ENCODE measurements at places on chromosomes 4 and X.

GRCh38 chr4:5041699-5042098 is 9.6 kb upstream of the STK32B start:
- DNase-seq: no peak

DNA sequence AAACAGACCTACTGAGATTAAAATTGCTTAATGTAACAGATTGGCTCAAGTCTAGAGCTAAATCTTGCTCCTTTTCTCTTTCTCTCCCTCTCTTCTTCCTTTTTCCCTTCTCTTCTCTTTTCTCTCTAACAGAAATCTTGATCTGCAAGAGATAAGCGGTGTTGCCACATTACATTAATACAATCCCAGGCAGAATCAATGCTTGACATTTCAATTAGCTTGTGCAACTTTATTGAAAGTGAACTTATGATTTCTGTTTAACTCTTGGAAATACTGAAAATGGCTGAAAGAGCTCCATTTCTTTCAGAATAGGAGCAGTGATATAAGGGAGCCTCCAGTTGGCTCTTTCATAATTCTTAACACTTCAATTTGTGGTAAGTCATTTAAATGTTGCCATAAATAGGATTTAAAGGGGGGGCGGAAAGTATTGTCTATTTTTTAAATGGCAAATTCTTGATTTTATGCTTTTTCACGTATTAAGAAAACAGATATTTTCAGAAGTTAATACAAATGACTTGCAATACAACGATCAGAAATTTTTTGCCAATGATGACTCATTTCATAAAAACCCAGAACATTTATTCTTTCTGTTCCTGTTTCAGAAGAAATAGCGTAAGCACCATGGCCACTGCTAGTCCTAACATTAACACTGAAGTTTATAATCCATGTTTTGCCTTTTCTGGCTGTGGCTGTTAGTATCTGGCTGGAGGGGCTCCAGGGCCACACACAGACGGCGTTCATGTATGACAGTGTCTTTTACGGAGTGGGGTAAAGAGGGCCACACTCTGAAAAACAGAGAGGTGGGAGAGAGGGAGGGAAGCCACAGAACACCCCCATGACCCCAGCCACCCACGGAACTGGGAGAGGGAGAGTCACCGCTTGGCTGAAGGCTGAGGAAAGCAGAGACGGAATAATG is 115.7 kb upstream of the FAT1 start:
- DNase-seq: no peak

- DNase-seq: no peak
These were observed 45.7 kb downstream of the WWC2 start for GRCh38 chr4:183144787-183145186.

DNA sequence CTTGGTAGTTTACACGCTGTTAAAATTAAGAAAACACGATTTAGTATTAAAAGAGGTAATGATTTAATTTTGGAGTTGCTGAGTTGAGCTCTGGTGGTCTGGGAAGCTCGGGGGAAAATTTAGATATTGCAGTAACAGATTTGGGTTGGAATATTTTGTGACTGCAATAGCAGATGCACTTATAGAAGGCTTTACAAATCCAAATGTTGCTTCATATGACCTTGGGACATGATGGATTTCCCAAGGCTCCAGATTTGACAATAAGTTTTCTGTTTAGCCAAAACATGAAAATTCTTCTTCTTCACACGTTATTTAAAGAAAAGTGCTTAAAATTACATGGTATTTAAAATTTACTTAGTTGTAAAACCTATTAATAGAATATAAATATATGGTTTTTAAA is 302.0 kb downstream of the SPRY1 start:
- no peak for DNase-seq

- no peak for DNase-seq
These were observed 76.0 kb downstream of the FAT4 start for GRCh38 chr4:125390727-125391126.

DNA sequence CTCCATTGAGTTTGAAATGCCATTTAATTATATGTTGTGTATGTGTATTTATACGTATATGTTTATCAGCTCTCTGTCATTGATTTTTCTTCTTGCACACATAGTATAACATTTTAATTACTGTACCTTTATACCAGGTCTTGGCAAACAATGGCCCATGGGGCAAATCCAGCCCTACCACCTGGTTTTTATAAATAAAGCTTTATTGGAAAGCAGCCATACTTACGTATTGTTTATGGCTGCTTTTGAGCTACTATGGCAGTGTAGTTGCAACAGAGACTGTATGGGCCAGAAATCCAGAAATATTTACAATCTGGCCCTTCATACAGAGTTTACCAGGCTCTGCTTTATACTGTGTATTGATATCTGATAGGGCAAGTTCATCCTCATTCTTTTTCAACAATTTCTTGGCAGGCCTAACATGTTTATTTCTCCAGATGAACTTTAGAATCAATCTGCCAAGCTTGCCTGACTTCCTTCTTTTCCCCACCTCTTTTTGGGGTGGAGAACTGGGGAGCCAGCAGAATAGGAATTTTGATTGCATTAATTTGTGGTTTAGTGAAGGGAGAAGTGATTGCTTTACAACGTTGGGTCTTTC is 15.8 kb downstream of the DCUN1D4 start:
- no peak for DNase-seq

DNA sequence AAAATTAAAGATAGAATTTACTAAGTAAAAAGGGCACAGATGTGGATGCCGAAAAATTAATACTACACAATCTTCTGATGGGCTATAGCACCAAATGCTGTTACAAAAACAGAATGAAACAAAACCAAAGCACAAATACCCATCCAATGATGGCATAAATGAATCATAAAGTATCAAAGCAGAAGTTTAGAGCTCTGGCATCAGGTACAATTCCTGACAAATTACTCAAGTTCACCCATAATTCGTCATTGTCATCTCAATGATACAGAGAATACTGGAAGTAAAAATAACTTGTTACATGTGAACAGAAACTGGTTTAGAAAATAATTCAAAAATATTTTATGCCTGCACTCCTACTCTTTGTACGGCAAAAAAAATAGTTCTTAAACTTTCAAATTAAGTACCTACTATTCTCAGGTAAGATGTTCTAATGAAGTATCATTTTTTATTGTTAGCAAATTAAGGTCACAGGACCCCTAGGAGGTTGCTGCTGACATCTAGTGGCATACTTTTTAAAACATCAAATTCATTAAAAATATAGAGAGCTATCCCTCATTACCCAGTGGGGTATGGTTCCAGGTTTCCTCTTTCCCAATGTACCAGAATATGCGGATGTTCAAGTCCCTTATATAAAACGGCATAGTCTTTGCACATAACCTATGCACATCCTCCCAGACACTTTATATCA is 126.1 kb downstream of the INPP4B start:
- peak; percentile 29 for DNase-seq

DNA sequence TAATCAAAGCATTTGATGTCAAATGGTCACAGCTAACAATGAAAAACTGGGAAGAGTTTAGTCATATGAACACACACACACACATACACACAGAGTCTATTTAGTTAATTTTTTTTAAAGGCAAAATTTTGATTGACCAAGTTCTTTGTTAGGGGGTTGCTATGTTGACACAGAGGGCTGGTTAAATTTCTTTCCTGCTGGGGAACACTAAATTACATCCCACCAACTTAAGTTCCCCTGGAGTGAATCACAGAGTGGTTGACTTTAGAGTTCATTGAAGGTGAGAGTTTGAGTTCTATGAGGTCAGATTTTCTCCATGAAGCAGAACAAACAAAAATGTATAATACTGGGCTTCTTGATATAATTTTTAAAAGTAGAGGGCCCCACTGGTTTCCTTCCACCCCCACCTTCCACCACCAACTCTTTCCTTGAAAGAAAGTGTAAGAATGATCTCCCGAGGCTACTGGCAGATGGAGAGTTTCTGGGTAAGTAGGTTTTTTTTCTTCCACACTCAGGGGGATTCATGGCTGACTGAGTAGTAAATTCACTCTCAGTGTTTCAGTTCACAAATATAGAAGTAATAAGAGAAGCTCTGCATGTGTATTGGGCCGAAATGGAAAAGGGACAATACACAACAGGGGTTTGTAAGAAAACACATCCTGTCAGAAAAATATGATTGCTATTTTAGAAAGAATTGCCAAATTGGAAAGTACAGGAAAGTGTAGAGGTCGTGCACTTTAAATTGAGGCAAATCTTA is 917.0 kb upstream of the LCORL start:
- no peak for DNase-seq

- no peak for DNase-seq
These were observed 108.2 kb upstream of the BMPR1B start for GRCh38 chr4:94649381-94650133.

DNA sequence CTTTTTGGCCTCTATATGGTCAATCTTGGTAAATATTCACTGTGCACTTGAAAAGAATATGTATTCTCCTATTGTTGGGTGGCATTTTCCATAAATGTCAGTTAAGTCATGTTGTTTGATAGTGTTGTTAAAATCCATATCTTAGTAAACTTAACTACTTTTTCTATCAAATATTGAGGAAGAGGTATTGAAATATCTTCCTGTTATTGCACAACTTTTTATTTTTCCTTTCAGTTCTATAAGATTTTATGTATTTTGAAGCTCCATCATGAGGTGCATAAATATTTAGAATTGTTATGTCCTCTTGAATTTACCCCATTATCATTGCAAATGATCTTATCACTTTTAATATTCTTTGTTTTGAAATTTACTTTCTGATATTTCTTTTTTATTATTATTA is 3.4 kb downstream of the GK2 start:
- DNase-seq: no peak

GRCh38 chrX:115462406-115462805 is 98.6 kb upstream of the PLS3 start:
- no peak for DNase-seq

- no peak for DNase-seq
These were observed 47.0 kb downstream of the TASL start for GRCh38 chrX:30530606-30531005.

DNA sequence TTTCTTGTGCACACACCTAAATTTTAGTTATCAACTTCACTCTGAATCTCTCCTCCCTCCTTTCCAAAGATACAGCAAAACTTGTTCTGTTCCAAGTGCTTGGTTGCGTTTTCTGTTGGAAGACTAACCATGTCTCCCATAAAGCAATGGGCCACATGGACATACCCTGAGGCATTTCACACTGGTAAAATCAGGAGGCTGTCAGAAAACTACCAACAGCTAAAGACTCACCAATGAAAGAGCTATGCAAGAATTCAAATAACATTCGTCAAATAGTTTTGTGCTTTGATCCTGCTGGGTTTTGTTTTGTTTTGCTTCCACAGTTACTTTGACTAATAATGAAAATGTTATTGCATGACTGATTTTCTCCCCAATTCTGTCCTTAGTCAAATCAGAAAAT is 46.0 kb downstream of the PHEX start:
- DNase-seq: no peak

DNA sequence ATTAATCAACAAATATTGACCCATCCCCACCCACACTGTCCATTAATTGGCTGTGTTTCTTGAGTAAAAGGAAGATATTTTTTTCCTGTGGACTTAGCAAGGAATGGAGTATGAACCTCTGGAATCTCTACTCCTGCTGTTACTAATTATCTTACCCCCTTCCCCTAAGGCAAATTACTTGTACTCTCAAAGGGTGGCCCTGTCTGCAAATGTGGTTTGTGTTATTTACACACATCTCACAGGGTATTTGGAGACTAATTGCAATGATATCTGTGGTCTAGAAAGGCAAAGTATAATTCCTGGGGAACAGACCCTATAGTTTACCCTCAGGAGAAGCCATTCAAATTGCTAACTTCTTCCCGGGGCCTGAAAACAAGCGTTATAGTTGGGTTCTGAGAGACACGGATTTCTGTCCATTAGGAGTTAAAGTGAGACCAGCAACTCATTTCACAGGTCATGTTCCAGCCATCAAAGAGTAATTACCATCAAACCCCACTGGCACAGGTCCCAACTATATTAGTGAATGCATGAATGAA is 133.0 kb upstream of the RASGEF1B start:
- no peak for DNase-seq

DNA sequence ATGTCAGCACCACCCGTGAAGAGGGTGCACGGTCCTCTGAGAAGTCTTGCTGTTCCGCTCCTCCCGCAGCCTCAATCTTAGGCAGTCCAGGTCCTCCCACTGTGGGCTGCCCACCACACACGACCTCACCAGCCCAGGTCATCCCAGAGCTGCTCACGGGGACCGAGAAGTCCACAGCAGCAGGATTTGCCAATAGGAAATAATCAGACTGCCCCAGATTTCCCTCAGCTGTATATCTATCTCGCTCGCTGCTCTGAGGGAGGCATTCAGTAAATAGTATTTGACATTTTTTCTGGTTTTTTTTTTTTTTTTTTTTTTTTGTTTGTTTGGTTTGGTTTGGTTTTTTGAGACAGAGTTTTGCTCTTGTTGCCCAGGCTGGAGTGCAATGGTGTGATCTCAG is 83.8 kb downstream of the STOX2 start:
- DNase-seq: peak; percentile 18

DNA sequence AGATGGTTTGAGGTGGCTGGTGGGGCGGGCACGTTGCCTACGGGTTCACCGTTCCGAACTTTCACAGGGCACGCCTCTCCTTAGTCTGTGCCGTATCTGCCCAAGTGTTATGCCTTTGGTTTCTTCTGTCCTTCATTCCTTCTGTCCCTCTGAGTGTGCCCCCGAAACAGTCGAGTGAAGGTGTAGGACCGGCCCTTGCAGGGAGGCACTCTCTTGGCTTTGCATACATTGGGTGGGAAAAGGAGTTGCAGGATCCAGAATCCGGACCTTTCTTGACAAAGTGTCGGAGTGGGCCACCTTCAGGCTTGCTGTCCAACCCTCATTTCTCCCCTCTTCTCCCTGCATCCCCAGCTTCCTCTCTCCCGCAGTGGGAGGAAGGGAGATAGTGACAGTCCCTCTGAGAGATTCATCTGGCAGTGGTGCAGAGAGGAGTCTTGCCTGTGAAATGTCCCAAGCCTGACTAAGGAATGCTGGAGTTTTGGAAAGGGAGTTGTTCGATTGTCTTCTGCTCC is 569 bp downstream of the ARFIP1 start:
- DNase-seq: no peak

- no peak for DNase-seq
These were observed 597.8 kb downstream of the BCOR start for GRCh38 chrX:39499996-39500395.

DNA sequence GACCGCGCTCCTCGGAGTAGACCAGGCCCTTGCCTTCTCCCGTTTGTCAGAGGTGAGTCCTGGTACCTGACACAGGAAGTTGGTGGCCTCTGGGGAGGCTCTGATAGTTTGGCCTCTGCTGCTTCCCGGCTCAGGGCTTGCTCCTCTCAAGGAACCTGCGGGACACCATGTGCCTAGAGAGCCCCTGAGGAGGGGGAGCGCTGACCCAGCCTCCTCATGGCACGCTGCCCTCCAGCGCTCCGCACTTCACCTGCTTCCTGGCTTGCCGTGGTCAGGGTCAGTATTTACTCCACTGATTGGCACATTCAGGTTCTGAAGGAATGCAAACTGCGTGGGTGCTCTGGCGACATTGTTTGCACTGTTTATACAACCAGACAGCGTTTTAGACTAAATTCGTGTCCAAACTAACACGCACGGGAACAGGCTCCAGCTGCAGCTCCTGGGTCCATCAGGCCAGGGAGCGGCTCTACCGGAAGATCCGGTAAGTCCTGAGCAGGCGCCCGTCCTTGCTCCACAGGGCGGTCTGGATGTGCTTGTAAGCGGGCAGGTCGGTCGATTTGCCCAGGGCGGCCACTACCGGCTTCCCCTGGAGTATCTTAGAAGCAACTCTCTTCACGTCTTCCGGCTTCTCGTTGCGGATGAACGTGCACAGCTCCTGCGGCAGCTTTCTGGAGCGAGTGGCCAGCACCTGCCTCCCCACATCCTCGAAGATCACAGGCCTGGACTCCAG is 121.6 kb upstream of the GRID2 start:
- DNase-seq: no peak

GRCh38 chr4:915595-915994 is 16.5 kb downstream of the GAK start:
- DNase-seq: no peak

GRCh38 chrX:104141087-104141760 is 15.6 kb downstream of the SLC25A53 start:
- DNase-seq: no peak

Data from A549 (cell line).